ENCODE measurements at places on chromosomes 4 and X.

DNA sequence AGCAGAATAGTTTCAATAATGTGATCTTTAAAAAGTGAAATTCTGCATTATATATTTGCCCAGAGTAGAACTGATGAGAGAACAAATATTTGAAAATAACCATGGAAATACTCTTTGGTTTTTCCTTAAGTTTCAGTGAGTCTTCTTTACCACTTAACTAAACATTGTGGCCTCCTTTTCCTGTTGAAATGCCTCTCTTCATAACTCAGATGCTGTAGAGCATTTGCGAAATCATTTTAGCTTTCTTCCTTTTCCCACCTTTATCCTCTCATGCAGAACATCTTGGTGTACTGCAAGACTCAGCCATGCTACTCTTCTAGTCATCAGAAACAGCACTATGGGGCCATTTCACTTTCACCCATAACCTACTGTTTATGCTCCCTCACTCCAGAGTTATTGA is 48.2 kb downstream of the CASK start:
- no peak for DNase-seq

DNA sequence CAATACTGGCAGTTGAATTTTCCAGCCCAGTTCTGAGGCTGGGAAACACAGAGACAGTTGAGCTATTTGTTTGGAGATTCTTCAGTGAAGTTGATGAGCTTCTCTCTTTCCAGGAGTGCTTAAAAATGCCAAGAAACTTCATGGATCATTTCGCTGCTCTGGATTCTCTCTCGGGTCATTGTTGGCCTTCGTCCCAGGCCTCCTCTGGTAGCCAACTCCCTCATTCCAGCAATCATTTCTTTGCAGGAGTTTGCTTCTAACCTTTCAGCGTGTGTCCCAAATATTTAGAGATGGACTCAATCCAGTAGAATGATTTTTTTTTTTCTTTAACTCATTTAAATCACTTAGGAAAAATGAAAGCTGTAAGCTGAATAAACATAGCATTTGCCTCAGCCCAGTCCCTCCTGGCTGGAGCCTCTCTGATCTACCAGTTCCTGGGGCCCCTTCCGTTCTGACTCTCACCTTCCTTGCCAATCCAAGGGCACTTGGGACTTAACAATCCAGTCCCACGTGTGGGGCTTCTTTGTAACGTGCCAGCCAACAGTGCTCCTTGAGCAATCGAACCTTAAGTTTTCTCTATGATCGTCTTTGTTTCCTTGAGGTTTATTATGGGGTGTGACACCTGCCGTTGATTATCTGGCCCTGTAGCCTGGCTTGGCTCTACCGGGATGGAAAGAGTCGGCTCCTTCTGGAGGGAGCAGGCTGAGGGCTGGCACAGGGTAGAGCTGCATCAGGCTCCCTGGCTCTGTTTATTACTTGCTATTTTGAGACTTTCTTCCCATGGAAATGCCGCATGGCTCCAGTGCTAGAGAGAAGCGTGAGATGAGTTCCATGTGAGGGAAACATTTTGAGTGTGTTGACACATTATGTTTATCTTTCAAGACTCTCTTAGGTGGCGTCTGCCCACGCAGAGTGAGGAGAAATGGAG is 80.4 kb upstream of the GPC4 start:
- DNase-seq = no peak

- no peak for DNase-seq
These were observed 36.3 kb downstream of the SEC24B start for GRCh38 chr4:109469915-109470314.

- no peak for DNase-seq
These were observed 154.9 kb downstream of the ASB9 start for GRCh38 chrX:15114743-15115566.

DNA sequence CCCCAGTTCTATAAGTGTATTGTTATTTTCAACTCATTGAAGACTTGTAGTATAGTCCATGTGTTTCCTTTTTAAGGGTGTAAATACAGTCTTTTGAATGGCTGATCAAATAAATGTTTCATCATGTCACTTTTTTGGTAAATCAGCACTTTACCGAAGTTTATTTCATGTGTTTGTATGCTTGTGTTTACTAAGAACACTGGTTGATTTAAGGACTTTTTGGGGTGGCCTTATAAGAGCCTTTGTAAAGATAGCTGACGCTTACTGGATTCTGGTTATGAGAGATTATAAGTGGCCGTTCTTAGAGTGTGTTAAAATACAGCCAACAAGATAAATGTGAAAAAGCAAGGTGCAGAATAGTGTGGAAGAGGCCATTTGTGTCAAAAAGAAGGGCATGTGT is 2.6 kb downstream of the UBE2K start:
- DNase-seq = no peak
